ENCODE measurements at places on chromosomes 5 and 9.

GRCh38 chr5:7794311-7794710, 56.6 kb downstream of the CFAP90 start:
- DNase-seq: no peak

GRCh38 chr9:13459071-13459470, 179.6 kb upstream of the MPDZ start:
- no peak for DNase-seq

- DNase-seq: no peak
Measured at GRCh38 chr5:173010547-173011464, 27.2 kb downstream of the ATP6V0E1 start.

- DNase-seq: no peak
Measured at GRCh38 chr5:135230251-135230925, 168.6 kb downstream of the MACROH2A1 start.

DNA sequence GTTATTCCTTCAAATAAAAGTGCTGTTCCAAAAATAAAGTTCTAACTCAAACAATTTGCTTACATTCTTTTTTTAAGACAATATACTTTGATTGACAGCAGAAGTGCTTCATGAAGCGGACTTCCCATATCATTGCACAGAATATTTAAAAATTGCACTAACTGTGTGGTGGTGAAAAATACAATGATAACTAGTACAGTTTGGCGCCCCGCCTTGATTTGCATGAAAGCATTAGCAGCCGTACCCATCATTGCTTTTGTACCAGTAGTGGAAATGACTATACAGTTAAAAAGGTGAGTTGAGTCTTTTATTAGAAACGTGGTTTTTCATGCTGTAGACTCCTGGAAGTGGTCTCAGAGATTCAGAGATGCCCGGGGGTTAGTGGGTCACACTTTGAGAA, 69.5 kb upstream of the MAP3K1 start:
- no peak for DNase-seq

- DNase-seq: no peak
Measured at GRCh38 chr5:145221416-145221815, 613.7 kb downstream of the PRELID2 start.

- no peak for DNase-seq
Measured at GRCh38 chr9:35882996-35883395, 12.8 kb upstream of the OR13J1 start.

DNA sequence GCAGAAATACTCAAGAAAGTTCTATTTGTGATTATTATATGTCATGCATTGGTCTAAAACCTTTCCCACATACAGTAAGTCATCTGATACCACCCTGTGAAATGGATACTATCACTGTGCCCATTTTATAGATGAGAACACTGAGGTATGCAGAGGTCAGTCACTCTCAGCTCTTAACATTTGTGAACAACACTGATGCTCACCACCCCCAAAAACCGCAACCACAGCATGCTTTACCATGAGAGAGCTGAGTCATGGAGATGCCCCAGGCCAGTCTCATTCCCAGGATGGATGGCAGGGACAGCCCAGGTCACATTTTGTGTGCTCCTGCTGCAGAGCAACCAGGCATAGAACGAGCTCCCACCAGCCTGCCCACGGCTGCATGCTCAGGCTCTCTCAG, 53.5 kb upstream of the IRX1 start:
- no peak for DNase-seq

GRCh38 chr5:178461004-178461730, 129.0 kb downstream of the COL23A1 start:
- DNase-seq: no peak
